ENCODE measurements at places on chromosomes 5 and 9.

- DNase-seq = no peak
Observed at GRCh38 chr5:65305913-65306312, 175.8 kb downstream of the ADAMTS6 start.

DNA sequence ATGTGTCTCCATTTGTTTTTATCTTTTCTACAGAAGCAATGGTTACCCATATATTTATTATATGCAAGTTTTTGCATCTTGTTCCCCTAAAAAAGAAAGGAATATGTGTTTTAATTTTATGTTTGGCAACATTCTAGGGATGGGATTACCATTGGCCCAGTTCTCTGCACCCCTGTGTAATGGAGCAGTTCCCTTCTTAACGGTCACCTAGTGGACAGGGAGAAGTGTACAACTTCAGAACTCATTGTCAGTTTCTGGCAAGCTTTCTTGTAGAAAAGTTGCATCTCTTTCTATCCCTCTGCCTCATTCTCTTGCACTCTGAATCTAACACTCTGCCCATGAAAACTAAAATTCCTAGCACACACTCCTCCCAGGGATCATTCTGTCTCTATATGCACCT, 78.2 kb downstream of the DOCK8 start:
- no peak for DNase-seq

DNA sequence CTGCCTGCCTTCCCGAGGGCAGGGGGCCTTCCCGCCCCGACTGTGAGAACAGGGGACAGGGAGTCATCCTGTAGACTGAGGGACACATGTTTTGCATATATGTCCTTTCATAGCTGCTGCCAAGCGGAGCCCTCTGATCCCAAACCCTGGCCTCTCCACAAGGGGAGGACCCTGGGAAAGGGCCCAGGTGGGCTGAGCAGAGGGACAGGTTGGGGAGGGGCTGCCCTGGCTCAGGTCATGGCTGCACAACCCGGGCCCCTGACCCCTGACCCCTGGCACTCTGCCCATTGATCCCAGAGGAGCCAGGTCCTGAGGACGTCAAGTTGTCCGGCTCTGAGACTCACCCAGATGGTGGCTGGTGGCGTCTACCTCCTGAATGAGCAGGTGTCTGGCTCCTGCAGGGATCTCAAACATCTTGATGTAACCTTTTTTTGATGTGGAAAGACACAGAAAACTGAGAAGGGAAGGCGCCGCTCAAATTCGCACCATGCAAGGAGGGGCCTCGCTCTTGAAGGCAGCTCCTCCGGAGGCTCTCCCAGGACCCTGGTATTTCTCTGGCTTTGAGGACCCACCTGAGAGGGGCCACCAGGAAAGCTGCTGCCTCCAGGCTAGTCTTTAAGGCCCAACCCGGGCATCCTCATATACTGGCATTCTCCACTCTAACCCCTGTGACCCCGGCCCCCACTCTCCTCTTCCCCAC, 71.9 kb downstream of the ZNF354C start:
- DNase-seq = no peak

DNA sequence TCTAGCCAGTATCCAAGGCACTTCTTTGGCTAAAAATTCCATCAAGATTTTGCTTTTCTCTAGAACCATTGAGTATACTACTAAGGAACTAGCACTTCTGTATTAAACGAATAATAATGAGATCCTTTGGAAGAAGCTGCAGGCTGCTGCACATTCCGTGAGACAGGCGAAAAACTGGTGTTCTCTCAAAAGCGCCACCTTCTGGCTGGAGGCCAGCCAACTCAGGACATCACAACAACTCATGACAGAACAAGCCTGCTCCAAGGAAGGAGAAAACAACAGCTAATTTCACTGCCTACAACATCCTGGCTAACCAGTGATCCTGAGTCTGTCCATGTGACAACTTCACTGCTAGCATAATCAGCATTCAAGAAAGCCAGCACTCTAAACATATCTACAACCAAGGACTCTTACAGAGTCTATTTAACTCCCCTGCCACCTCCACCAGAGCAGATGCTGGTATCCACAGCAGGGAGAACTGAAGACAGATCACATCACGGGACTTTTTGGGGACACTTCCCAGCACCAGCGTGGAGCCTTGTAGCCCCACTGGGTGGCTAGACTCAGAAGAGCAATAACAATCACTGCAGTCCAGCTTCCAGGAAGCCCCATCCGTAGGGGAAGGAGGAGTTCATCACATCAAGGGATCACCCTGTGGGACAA, 150.5 kb downstream of the YTHDC2 start:
- DNase-seq = no peak

GRCh38 chr5:36928947-36929346, 52.4 kb downstream of the NIPBL start:
- DNase-seq = no peak

DNA sequence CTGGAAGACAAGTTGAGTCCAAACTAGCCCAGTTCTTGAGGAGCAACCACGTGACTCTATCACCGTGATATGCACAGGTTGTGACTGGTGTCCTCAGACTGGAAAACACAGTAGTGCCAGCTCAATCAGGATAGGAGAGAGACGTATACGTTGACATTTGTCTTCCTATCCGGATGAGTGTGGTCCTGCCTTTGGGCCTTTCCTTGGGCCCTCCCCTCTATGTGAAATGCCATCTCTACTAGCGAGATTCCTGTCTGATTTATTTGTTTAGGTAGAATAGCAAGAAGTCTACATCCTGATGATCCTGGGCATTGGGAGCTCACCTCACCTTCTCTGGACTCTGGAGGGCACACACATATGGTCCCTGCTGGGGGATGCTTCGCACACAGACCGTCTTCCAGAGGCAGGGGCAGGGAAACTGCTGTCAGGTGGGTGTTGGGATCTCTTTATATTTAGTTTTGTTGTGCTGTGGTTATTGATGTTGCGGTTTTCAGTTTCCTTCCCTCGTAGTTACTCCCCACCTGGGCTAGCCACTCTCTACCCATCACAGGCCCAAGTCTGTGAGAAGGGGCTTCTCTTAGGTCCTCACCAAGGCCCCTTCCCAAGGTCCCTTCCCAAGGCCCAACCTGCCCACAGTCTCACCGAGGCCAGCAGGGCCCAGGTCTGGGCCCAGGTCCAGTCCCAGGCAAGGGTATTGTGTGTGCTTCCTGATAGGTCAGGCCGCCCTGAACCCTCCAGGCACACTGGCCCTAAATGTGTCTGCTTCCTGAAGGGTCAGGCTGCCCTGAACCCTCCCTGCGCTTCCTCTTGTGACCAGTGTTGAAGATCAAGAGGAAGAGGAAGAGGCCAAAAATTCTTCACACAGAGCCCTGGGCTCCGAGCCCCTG, 19.0 kb upstream of the SPINK4 start:
- DNase-seq = no peak

GRCh38 chr5:81428861-81429260, 34.9 kb upstream of the ACOT12 start:
- no peak for DNase-seq

DNA sequence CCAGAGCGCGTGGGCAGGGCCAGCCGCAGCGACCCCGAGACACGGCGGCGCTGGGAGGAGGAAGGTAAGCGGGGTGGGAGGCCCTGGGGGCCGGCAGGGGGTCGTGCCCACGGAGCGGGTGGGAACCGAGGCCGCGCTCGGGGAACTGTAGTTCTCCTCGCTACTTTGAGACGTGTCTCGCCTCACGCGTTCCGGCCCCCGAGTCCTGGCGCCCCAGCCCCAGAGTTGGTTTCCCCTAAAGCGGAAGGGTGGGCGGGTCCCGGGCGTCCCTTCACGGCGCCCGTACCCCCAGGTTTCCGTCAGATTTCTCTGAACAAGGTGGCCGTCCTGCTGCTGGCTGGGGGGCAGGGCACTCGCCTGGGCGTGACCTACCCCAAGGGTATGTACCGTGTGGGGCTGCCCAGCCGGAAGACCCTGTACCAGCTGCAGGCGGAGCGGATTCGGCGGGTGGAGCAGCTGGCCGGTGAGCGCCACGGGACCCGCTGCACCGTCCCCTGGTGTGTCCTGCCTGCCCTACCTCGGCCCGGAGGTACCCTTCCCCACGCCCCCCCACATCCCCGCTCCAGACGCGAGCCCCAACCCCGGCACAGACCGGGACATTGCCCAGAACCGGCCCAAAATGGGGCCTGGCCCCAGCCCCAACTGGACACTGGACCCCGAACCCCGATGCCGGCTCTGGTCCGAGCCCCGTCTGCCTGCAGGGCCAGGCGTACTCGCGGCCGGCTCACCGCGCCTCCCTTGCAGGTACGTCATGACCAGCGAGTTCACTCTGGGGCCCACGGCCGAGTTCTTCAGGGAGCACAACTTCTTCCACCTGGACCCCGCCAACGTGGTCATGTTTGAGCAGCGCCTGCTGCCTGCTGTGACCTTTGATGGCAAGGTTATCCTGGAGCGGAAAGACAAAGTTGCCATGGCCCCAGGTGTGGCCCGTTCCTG, 709 bp downstream of the UAP1L1 start:
- DNase-seq = no peak

- no peak for DNase-seq
Observed at GRCh38 chr5:126681970-126682369, 81.2 kb downstream of the PHAX start.

DNA sequence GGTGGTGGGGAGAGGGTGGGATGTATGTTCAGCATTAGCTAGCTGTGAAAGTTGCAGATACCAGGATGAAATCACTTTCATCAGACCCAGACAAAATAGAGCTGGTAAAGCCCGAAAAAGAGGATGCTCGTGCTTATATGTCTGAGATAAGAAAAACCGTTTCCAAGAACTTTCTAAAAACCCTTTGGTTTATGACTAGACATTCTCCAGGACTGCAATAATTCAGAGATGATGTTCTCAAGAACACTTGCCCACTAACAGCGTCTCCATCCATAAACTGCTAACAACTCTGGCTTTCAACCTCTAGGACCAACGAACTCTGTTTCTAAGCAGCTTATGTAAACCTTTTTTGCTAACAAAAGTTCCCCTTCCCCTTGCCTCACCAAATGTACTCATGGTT, 8.4 kb upstream of the AMACR start:
- DNase-seq = no peak

DNA sequence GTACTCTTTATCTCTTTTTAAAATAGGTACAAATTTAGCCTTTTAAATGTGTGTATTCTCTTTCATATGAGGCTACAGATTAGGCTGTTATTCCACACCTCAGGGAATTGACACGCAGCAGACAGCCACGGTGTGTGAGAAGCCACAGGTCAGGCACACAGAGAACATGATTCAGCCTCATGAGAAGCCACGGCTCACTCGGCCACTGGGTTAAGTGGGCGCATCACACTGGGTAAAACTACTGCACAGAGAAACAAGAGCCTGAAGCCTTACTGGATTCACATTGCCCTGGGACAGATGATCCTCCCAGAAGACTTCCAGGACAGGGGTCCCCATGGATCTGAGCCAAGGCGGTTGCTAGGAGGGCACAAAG, 28.2 kb downstream of the LPCAT1 start:
- DNase-seq = peak; percentile 12

DNA sequence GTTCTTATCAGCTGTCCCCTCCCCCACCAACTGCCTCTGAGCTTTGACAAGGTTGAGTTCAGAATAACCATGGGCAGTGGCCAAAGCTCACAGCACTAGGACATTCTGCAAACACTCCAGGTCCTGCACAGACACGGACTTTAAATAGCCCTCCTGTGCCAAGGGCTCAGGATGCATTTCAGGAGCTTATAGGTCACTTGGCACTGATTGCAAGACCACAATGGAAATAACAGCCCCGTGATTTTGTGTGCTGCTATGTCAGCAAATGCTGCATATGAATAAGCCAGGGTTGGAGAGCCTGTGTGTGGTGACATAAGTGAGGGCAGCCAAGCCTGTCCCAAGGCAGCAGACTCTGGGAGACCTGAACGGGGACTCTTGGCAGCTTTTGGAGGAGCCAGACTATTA, 150.7 kb downstream of the DMRT2 start:
- no peak for DNase-seq

DNA sequence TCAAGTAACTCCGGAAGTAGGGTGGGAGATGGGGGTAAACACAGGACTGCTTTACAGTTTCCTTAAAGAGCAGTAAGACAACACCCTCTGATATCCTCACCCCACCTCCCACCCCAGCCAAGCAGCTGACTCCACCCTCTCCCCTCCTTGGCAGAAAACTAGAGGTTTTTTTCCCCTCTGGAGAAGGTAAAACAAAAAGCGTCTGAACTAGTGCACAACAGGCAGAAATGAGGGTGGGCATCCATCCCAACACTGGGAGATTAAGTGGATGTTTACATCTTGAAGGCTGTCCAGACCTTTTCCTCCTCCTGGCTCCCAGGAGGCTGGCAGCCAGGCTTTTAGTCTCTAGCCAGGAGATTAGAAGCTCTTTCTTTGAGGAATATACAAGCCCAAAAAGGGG, 13.9 kb upstream of the CTNNAL1 start:
- DNase-seq = no peak

DNA sequence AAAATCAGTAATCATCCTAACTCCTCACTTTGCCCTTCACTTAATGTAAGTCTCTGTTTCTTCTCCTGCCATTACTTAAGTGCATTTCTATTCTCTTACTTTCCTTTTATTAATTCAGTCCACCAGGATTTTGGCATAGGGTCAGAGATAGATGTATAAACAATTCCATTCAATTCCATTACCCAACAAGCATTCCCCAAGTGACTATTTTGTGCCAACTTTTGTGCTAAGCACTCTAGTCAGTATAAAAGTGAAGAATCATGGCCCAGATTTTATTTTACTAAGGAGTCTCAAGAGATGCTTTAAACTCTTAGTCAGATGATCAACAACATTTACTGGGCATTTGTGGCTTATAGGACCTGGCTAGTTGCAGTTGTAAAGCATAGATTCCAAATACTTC, 159.3 kb downstream of the DMAC1 start:
- DNase-seq = no peak

DNA sequence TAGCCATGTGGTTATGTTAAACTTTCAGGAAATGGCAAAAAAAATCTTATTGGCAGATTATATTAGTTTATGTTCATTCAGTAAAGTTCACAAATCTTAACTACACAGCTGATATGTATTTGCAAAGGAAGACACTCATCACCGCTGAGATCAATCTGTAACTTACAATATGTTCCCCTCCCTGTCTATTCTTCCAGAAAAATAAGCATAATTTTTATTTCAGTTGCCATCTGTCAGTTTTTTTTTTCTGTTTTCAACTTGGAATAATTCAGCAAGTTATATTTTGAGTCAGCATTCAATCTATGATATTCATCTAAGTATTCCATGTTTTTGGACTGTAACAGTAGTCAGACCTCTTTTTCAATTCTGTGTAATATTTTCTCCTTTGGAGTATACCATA, 1019.9 kb upstream of the PTPRD start:
- no peak for DNase-seq

- no peak for DNase-seq
Observed at GRCh38 chr5:17223367-17224185, 6.1 kb downstream of the BASP1 start.

- no peak for DNase-seq
Observed at GRCh38 chr5:124349931-124350330, 396.5 kb downstream of the ZNF608 start.

Data from GDM1 (cell line).